ENCODE measurements at places on chromosomes 5 and 9.

- peak; percentile 92 for ATAC-seq
Observed at GRCh38 chr9:25678147-25678666, at the start of gene TUSC1. Gene TUSC1 (minus strand): TSS chr9:25678444. CDS start chr9:25678312, 132 bp downstream.

GRCh38 chr5:103454770-103455169 is 107.8 kb downstream of the NUDT12 start:
- ATAC-seq: no peak

DNA sequence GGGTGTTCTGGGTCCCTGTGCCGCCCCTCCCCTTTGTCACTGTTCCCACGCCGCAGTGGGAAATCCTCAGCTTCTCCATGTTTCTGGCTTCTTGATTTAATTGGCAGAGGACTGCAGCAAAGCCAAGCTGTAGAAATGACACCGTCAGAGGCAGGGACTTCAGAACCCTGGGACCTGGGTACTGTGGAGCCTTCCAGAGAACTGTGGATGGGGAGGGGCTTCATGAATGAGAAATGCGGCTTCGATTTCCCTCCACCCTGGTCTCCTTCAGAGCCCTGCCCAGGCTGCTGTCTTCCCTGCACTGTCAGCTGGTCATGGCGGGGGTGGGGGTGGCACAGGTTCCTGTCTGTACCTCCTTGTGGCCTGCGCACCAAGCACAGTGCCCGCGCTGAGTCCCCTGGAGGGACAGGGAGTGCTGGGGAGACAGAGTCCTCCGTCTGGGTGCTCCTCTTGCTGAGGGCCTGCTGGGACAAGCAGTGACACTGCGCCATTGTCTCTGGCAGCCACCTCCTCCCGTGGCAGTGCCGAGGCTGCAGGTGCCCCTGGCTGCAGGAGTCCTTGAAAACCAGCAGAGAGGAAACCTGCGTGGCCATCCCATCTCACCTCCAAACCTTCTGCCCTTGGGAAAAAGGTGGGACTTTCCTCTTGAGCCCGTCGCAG is 47.2 kb downstream of the COL5A1 start:
- ATAC-seq: no peak

- no peak for ATAC-seq
Observed at GRCh38 chr5:124480964-124481363, 265.5 kb downstream of the ZNF608 start.

DNA sequence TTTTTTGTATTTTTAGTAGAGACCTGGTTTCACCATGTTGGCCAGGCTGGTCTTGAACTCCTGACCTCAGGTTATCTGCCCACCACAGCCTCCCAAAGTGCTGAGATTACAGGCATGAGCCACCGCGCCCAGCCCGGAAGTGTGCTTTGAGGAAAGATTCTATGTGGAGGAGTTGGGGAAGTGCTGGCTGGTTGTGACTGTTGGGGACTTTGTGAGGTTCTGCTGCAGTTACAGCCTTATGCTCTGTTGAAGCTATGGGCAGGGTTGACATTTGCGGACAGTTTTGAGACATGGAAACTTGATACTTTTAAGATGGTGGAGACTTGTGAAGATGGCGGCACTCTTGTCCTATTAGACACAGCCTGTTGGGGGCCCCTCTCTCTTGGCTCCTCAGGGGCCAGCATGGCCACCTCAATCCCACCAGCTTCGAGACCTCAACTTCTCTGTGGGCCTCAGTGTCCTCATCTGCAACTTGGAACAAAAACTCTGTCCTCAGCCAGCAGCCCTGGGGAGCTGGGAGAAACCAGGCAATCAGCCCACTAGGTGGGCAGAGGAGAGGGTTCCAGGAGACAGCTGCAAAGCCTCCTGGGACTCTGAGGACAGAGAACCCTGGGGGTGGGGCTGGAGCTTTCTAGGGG is 24.9 kb downstream of the C9orf50 start:
- no peak for ATAC-seq

- no peak for ATAC-seq
Observed at GRCh38 chr5:95711501-95712346, 19.4 kb upstream of the RHOBTB3 start.

- no peak for ATAC-seq
Observed at GRCh38 chr9:26597542-26598149, 295.0 kb downstream of the CAAP1 start.

- peak; percentile 61 for ATAC-seq
Observed at GRCh38 chr5:142384014-142384413, 59.2 kb upstream of the SPRY4 start.

- no peak for ATAC-seq
Observed at GRCh38 chr9:36532353-36532752, 40.3 kb upstream of the MELK start.

- ATAC-seq: no peak
Observed at GRCh38 chr5:94288937-94289336, 329.5 kb downstream of the KIAA0825 start.

GRCh38 chr9:97640325-97640724 is 6.7 kb downstream of the NCBP1 start:
- ATAC-seq: no peak

DNA sequence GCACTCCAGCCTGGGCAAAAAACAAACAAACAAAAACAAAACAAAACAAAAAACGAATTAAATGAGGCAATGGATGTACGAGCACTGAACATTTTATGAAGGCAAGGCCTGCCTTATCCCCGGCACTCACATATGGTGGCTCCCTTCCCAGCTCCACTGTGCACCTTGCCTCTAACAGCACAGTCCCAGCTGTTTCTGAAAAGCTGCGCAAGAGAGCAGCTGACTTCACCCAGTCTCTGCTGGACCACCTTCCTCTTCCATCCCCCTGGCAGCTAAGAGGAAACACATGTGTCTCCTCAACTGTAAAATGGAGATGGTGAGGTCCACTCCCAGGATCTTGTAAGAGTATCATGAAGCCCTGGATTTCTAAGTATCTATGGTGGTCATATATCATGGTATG is 100.7 kb downstream of the KLF4 start:
- no peak for ATAC-seq
